ENCODE measurements at places on chromosomes 11 and 22.

DNA sequence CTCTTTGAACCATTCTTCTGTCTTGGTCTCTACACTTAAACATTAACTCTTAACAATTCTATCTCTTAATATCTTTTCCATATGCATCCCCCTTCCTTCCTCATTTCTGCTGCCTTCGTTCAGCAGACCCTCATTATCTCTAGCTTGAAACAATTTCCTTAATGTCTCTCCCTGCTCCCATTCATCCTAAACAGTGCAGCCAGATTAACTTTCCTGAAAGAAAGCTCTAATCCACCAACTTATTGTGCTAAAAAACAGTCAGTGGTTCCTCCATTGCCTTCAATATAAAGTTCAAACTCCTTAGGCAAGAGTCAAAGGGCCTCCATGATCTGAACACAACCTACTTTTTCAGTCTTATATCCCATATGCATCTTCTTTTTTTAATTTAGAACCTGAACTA is 42.5 kb downstream of the SOX6 start:
- no peak for DNase-seq

- DNase-seq = no peak
Observed at GRCh38 chr22:40198733-40199132, 21.0 kb downstream of the TNRC6B start.

DNA sequence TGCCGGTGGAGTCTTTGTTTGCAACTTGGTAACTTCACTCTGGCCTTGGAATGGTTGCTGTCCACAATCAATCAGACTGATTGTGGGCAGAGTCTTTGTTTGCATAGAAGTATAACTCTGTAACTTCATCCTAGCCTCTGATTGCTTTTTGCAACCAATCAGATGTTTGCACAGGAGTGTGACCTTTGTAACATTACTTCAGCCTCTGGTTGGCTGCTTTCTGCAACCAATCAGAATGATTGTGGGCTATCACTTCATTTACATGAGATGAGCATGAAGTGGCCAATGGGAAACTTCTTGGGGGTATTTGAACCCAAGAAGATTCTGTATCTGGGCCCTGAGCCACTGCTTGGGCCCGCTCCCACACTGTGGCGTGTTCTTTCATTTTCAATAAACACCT is 79.6 kb upstream of the CLDN5 start:
- no peak for DNase-seq

GRCh38 chr22:30308093-30308492 is 18.6 kb downstream of the TBC1D10A start:
- no peak for DNase-seq

GRCh38 chr11:17572359-17572690 is 25.3 kb downstream of the OTOG start:
- peak; percentile 38 for DNase-seq

GRCh38 chr22:38948181-38948940 is 9.0 kb upstream of the APOBEC3A start:
- no peak for DNase-seq

DNA sequence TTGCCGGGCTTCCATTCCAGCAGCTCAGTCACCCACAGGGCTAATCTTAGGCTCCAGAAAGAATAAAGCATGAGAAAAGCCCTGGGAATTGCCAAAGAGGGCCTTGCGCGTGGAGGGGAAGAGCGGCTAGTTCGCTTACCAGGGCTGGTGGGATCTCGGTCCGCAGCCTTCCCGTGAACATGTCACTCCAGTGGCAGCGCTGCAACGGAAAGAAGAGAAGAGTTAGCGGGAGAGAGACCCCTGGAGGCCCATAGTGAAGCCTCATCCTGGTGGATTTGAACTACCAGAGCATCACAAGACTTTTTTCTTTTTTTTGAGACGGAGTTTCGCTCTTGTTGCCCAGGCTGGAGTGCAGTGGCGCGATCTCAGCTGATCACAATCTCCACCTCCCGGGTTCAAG is 18.0 kb downstream of the RANGAP1 start:
- DNase-seq = no peak

DNA sequence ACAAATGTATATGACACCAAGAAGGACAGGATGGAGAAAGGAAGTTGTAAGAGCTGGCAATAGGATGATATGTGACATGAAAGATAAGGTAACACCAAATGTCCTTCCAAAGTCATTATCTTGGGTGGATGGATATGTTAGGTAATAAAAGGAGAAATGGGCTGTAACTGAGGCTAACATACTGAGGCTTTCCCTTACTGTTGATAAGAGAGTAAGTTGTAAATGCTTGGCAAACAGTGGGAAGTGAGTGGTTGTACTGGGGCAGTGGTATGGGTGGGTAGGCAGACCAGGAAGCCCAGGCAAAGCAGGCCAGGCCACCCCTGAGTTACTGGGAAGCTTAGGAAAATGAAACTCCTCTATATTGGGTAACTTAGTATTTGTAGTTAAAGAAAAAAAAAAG is 73.7 kb downstream of the ARHGAP42 start:
- DNase-seq = no peak

- peak; percentile 68 for DNase-seq
Observed at GRCh38 chr11:64131683-64132190, 34.2 kb downstream of the MACROD1 start.

GRCh38 chr22:40224702-40225101 is 47.0 kb downstream of the TNRC6B start:
- DNase-seq = no peak

GRCh38 chr11:1862588-1863351 is 9.9 kb downstream of the LSP1 start:
- no peak for DNase-seq

DNA sequence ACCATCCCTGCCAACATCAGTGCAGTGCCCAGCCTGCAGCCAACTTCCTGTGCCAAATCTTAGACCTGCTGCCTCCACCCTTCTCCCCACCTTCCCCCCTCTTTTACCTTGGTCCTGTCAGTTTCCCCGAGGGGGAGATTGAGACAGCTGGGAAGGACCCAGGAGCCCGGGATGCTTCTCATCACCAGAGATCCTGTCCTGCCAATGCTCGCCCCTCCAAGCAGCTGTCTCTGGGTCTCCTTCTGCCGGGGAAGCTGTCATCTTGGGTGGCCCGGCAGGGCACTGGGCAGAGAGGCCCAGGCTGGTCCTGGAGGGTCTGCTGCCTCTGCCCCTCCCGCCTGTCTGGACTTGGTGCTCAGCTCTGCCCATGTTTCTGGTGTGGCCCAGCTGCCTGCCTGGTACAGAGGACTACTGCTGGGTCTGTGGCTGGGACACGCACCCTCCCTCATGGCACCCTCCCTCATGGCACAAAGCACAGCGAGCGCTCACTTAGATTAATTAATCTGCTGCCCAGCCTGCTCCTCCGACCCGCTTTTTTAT is 60.4 kb upstream of the THY1 start:
- DNase-seq = no peak

GRCh38 chr11:69252490-69252837 is 41.5 kb upstream of the MYEOV start:
- no peak for DNase-seq

DNA sequence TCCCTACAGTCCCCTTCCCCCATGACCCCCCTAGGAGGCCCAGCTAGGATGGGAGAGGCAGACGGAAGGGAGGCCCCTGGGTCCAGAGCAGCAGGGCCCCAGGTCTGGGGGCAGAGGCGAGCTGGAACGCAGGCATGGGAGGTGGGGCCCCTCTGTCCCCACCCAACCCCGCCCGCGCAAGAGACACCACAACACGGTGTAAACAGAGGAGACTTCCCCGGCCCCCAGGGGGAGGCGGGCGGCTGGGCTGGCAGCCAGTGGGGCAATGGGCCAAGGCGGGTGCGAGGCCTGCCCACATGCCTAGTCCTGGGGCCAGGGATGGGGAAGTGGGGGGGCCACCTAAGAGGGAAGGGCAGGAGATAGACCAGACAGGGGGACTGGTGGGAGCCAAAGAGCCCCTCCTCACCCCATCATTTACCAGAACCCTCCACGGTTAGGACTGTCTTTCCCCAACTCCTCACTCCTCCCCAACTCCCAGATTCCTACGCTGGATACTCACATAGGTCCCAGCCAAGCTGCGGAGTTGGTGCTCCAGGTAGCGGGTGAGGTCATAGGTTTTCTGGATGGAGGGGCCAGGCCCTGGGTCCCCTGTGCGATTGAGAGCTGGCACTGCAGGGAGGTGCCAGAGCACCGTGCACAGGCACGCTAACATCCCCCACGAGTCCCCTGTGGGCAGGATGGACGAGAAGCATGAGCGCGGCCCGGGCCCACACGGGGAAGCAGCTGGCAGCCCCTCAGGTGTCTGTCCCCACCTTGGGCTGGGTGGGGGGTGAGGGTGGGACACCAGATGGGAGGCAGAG is 6.2 kb downstream of the CLCF1 start:
- no peak for DNase-seq

DNA sequence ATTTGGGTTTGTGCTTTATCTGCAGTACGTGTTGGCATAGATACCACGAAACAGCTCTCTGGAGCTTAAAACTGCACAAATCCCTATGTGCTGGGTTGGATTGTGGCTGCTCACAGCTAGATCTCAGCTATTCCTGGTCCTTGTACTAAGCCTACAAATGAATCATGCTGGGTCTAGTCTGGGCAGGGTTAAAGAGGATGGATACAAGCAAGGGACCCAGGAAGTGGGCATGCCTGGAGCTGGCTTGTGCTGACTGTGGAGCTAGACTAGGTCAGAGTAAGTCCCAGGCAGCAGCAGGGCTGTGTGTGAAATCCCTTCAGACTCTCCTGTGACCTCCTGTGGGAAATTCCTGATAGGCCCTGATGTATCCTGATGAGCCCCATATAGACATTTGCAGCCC is 3.9 kb upstream of the E2F8 start:
- no peak for DNase-seq

- DNase-seq = no peak
Observed at GRCh38 chr11:47220401-47220821, 5.6 kb downstream of the DDB2 start.

DNA sequence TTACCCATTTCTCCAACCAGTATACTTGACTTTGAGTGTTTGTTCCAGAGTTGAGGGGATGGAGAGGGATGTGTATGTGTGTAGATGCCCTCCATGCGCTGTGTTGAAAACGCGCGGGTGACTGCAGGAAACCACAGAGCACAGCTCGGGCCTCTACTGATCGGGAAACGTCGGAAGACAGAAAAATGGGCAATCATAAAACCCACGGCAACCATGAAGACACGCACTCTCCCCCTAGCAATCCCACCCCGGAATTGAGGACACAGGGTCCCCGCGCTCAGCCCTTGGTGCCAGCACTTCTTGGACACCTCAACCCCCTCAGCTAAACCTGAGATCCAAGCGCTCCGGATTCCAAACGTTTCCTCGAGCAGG is 251 bp upstream of the UQCC3 start:
- DNase-seq = no peak

- DNase-seq = no peak
Observed at GRCh38 chr11:95153857-95154246, 64.2 kb downstream of the ENDOD1 start.

- no peak for DNase-seq
Observed at GRCh38 chr11:106998116-106998915, 20.0 kb downstream of the GUCY1A2 start.

DNA sequence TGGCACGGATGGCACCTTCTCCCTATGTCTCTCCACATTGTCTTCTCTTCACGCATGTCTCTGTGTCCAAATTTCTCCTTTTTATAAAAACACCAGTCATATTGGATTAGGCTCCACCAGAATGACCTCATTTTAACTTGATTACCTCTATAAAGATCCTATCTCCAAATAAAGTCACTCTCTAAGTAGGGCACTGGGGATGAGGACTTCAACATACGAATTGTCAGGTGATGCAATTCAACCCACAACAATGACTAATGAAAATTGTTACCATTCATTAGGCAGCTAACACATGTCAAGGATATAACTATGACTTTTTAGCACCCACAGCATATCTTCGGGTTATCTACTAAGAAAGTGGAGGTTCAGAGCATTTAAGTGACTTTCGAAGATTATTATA is 55.5 kb upstream of the USP47 start:
- DNase-seq = no peak

- no peak for DNase-seq
Observed at GRCh38 chr11:27088353-27088752, 47.7 kb downstream of the BBOX1 start.

- no peak for DNase-seq
Observed at GRCh38 chr11:1317432-1317831, 8.0 kb upstream of the TOLLIP start.

GRCh38 chr11:35786188-35786587 is 123.6 kb downstream of the TRIM44 start:
- DNase-seq = no peak

DNA sequence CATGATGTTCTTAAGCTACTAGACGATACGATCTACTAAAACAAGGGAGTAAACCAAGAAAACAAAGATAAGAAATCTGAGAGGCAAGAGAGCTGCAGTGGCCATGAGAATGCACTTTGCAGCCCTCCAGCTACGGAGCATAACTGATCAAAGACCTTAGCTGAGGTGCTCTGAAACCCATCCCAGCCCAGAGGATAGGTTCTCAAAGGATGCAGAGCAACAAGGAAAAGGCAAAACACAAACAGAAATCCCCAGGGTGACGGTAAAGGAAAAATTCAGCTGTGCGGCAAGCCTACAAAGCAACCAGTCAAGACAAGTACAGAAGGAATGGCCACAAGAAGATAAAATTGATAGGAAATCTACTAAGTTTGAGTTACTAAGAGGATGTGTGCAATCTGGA is 32.5 kb upstream of the CFAP300 start:
- DNase-seq = no peak

GRCh38 chr22:46887978-46888377 is 125.5 kb downstream of the TBC1D22A start:
- no peak for DNase-seq

- DNase-seq = no peak
Observed at GRCh38 chr11:108847298-108847990, 182.6 kb downstream of the DDX10 start.

DNA sequence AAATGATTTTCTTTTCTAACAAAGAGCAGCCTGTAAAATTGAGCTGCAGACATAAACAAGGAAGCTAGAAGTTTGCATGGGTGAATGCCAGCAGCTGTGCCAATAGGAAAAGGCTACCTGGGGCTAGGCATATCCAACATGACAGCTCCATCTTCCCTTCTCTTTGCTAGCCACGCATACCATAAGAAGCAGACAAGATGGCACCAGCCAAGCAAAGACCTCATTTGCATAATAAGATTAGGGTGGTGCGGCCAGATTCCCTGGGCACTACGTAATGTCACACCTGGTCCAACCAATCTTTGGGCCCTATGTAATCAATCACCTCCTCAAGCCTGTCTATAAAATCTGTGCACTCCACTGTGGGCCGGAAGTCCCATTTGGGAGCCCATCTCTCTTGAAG is 108.3 kb downstream of the SWAP70 start:
- no peak for DNase-seq

- no peak for DNase-seq
Observed at GRCh38 chr11:23540101-23540561, 679.9 kb upstream of the CCDC179 start.

GRCh38 chr11:1964348-1964747 is 17.2 kb downstream of the MRPL23 start:
- no peak for DNase-seq

DNA sequence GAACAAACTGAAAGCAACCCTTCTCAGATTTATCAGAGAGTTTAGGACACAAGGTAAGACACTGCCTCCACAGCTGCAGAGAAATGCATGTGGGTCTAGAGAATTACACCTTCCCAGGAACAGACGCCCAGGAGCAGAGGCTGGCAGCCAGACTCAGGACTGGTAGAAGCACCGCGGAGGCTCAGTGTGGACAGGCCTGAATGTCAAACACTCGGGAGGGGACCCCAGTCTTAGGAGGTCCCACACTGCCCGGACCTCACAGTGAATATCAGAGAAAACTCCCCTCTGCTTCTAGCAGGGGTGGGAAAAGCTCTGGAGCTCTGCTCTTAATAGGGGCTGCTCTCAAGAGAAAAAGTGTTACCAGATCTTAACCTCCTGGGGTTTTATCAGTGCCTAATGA is 952.7 kb downstream of the BRD1 start:
- no peak for DNase-seq

GRCh38 chr11:77075425-77075905 is 8.7 kb downstream of the CAPN5 start:
- DNase-seq = no peak

Data from hematopoietic multipotent progenitor cell (in vitro differentiated cells).